ENCODE measurements at places on chromosomes 16 and 17.

DNA sequence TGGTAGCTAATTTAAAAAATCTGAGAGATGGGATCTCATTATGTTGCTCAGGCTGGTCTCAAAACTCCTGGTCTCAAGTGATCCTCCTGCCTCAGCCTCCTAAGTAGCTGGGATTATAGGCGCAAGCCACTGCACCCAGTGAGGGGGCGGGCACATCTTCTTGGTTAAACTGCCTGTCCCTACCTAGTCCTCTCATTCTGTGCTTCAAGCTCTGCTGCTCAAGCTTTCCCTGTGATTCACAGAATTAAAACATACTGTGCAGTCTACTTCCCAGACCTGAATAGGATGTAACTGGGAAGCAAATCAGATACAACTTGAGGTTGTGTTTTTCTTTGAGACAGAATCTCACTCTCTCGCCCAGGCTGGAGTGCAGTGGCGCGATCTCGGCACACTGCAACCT is 2.3 kb downstream of the MRPL38 start:
- no peak for DNase-seq

DNA sequence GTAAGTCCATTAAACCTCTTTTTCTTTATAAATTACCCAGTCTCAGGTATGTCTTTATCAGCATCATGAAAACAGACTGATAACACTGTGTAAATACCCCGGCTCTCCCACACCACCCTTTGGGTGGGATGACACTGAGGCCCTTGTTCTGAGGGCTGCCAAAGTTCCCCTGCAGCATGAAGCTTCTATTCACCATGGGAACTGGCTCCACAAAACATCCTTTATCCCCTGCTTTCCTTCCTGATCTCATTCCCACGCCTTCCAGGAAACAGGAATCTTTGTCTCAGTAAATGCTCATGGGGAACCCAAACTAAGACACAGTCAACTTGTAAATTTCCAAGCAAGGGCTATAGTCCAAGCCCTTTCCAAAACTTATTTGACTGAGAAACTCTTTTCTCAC is 88.4 kb downstream of the ABCC12 start:
- DNase-seq = no peak

GRCh38 chr16:89409161-89409711 is 81.1 kb downstream of the ANKRD11 start:
- no peak for DNase-seq

- DNase-seq = no peak
Observed at GRCh38 chr17:36848008-36848902, 89.0 kb upstream of the LHX1 start.

GRCh38 chr17:67830440-67830839 is 5.1 kb downstream of the BPTF start:
- DNase-seq = no peak

DNA sequence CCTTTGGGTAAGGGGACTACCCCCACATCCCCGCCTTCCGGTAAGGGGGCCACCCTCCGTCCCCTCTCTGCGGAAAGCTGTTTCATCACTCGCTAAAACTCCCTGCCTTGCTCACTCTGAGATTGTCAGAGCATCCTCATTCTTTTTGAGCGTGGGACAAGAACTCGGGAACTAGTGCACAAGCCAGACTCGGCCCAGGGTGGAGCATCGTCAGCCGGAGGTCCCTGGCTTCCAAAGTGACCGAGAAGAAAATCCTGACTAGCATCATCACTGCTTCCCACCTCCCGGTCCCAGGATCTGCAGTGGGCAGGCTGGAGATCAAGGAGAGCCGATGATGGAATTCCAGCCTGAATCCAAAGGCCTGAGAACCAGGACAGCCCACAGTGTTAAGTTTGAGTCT is 380.3 kb downstream of the SEC14L1 start:
- DNase-seq = no peak

DNA sequence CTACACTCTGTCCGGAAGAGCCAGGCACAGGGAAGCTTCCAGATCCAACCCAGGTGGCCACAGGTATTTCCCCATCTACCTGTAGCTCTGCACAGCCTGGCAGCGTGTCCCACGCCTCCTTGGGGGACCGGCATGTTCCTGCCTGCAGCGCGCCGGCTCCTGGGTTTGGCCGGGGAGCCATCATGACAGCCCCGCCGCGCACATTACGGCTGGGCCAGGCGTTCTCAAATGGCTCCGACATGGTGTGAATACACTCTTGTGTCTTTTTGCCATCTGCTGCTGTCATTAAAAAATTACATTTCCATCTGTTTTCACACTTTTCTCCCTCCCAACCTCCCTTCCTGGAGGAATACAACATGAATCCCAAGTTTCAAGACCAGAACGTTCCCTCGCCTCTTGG is 8.0 kb upstream of the GINS2 start:
- no peak for DNase-seq

- no peak for DNase-seq
Observed at GRCh38 chr16:85624646-85625045, 11.5 kb downstream of the GSE1 start.

DNA sequence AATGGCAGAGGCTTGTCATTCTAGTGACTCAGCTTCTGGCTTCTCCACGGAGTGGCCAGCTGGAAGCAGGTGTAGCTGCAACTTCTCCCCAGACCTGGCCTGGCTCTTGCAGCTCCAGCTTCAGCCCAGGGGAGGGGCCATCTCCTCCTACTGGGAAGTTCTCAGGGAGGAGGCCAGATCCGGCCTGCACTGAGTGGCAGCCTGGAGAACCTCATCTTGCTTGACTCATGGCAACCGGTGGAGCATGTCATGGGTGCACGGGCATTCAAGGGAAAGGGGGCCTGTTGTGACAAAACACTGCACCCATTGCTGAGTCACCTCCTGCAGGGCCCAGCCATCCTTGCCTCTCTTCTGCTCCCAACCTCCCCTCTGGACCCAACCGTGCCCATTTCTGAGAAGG is 273.9 kb upstream of the MAF start:
- DNase-seq = no peak

DNA sequence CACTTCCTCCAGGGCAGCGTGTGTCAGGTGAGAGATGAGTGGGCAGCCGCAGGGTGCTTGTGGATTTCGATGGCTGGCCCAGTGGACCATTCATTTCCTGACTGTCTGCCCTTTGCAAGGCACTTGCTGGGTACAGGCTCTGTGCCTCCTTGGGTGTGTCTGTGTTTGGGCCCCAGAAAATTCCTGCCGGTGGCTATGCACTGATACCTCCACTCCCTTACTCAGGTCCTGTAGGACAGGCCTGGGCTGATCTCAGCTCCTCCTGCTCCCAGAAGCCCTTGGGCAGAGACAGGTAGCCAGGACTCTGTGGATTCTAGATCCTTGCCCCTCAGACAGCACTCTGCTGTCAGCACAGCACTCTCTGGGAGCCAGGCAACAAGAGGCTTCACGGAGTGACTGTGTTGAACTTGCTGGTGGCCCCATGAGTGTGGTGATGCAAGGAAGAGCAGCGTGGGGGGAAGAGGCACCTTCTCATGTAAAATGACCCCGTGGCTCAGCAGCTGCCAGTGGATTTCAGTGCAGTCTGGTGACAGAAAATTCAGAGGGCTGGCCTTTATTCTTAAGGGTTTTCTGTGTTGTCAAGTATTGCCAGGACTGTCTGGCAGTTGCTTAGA is 29.0 kb downstream of the PGS1 start:
- DNase-seq = no peak

GRCh38 chr17:7614425-7615264 is at the start of gene FXR2:
Gene FXR2 (minus strand): TSS chr17:7614897. CDS start chr17:7614532, 365 bp downstream.
- DNase-seq = peak; percentile 99

GRCh38 chr16:69037373-69038160 is 67.9 kb upstream of the HAS3 start:
- no peak for DNase-seq

DNA sequence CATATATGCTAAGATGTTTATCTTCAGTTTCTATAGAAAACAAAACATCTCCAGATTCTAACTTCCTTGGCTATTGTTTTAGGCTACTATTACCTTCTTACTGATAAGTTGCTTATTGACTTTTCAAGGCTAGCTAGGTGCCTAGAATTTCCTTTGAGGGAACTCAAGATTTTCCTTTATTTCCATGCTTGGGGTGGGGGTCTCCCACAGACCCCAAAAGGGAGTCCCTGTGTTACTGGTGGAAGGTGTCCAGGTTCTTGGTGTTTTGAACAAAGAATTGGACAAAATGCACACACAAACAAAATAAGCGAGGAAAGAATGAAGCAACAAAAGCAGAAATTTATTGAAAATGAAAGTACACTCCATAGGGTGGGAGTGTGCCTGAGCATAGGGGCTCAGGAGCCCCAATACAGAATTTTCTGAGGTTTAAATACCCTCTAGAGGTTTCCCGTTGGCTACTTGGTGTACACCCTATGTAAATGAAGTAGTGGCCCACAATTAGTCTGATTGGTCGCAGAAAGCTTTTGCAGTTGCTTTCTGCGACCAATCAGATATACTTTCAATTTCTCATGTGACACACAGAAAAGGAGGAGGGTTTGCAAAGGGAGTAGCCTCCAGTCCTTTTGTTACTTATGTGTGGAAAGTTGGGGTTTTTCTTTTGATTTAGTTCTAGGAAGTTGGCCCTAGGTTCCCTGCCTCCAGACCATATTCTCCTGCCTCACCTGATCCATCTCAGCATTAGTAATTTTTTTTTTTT is 67.5 kb downstream of the MARF1 start:
- DNase-seq = no peak

DNA sequence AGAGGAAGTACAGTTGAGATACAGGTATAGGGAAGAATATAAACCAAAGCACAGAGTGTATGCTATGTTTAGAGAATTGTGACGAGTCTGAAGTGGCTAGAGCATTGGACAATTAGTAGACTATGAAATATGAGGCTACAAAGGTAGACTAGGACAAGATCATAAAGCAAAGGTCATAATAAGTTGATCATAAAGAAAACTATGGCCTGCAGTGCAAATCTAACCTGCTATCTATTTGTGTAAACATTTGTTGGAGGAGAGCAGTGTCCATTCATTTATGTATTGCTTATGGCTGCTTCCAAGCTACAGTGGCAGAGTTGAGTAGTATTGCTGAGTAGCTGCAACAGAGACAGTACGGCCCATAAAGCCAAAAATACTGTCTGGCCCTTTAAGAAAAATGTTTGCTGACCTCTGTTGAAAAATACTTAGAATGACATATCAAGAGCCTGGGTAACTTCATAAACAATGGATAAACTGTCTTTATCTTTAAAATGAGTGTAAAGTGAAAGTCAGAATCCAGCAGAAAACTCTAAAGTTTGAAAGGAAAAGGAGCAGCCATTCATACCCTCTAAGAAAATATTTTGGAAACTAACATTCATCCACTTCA is 14.5 kb upstream of the OR1E2 start:
- DNase-seq = no peak

DNA sequence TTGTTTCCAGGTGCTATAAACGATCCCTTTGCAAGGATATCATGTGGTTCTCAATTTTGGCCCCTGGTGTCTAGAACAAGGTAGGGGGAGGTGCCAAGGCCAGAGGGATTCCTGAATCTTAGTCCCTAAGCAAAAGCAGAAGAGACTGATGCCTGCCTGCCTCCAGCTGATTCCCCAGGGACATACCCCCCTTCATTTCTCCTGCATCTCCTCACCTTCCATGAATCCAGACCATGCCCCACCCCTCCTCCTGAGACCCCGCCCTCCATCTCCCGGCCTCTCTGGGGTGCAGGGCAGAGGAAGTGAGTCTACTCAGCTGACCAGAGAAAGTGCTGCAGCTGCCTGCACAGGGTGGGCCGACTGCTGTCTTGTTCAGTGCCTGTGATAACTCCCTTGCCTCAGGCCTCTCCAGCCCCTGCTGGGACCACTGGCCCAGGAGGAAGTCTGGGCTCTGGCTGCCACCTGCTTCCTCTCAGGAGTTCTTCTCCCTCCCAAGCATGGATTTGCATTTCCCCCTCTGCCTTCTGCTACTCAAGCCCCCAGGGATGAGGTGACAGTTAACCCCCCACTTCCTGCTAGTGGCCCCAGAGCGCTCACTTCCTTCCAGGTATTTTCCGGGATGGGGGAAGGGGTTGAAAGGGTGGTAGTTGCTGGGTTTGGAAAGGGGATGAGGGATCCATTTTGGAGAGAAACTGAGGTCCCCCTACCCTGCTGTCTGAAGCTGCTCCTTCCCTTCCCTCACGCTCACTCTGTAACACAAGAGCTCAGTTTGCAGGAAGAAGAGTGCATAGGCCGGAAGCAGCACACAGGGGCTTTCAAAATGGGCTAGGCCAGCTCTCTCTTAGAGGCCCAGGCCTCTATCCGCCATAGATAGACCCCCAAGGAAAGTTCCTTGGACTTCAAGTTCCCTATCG is 10.5 kb upstream of the TSPOAP1 start:
- DNase-seq = peak; percentile 60

DNA sequence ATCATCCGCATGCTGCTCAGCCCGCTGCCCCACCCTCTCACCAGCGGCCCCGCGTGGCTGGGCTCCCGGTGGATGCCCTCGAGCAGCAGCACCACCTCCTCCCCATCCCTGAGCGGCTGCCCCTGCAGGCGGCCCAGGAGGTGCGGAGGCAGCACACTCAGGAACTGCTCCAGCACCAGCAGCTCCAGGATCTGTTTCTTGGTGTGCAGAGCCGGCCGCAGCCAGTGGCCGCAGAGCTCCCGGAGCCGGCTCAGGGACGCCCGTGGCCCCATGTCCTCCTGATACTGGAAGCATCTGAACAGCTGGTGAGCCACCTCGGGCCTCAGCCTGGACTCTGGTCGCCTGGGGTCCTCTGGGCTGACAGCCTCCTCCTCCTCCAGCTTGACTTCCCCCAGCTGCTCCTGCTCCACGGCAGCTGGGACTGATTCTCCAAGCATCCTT is 6.6 kb downstream of the ZSCAN10 start:
- no peak for DNase-seq

DNA sequence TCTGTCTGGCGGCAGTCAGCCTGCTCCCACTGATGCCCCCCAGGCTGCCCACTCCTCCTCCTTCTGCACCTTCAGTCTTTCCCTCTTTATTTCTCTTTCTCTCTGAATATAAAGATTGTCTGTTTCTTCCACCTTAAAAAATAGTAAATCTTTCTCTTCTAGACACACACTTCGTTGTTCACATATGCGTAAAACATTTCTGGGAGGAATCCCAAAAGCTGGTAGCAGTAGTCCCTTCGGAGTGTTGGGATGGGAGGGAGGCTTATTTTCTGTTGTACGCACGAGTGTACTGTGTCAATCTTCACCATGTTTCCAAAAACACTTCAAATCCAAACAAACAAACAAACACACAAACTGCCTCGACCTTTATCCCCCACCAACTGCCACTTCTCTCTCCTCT is 9.9 kb downstream of the OSBPL7 start:
- no peak for DNase-seq

GRCh38 chr16:48123104-48123788 is 32.5 kb downstream of the ABCC12 start:
- peak; percentile 59 for DNase-seq

- DNase-seq = peak; percentile 38
Observed at GRCh38 chr17:16215965-16216316, 607 bp upstream of the NCOR1 start.

- DNase-seq = no peak
Observed at GRCh38 chr17:13729466-13730134, 127.9 kb upstream of the HS3ST3A1 start.

All from GM10248 (cell line).